ENCODE measurements at places on chromosomes 7 and 10.
A peak's percentile ranks its signal among the peaks of the same experiment; 100 is the strongest.

DNA sequence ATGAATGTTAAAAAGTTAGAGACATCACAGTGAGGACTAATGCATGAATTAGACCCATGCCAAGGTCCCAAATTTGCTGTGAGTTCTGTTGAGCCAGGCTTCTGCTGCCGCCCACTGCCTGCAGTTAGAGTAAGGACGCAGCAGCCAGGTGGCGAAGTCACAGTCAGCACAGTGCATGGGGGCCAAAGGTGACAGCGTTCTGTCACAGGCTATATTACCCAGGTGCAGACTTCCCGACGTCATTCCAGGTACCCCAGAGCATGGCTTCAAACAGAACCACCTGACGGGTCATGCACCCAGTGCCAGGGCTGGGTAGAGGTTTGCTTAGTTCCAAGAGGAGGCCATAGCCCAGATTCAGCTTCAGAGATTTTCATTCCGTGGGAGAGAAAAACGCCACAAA lies 33.9 kb upstream of the HMX3 start:
- DNase-seq = no peak

DNA sequence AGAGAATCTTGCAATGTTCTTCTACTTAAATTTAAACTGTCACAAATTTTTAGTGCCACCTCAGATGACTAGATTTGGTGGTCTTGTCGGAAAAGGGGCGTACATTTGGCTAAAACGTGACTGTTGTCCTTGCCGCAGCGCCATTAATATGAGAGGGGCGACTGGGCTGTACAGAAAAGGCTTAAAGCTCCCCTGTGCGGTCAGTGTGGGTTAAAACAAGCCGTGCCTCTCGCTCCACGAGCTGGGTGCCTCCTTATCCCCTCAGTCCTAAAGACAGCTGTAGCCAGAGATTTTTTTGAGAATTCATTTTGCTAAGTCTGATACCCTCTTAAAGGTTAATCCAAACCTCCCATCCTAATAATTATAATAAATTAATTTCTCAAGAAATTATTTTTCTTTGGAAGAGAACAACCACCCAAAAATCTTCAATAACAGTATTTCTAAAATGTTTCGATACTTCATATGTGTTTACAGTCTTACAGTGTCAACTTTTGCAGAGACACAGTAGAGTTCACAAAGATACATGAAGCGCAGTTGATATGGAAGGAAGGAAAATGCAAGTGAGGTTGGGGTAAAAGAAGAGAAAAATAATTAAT lies 68.6 kb downstream of the C7orf25 start:
- DNase-seq = no peak

- DNase-seq = no peak
Measured at GRCh38 chr10:94299417-94299816, 63.3 kb downstream of the NOC3L start.

DNA sequence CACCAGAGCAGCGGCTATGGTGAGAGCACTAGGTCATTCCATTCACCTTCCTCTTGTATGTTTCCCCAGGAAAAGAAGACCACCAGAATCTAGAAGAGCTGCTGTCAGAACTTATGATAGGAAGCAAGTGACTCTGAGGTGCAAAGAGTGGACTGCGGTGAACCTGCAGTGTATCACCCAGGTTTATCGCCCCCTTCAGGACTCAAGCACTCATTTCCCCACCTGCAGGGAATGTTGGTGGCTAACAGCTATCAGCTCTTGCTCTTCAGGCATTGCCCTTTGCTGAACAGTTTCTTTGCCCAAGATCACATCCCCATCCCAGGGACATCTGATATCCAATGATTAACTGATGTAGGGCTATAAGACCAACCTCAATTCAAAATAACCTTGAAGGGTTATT lies 66.3 kb upstream of the IL6 start:
- DNase-seq = no peak

GRCh38 chr10:31087011-31087410 lies 55.3 kb upstream of the ZNF438 start:
- DNase-seq = no peak

DNA sequence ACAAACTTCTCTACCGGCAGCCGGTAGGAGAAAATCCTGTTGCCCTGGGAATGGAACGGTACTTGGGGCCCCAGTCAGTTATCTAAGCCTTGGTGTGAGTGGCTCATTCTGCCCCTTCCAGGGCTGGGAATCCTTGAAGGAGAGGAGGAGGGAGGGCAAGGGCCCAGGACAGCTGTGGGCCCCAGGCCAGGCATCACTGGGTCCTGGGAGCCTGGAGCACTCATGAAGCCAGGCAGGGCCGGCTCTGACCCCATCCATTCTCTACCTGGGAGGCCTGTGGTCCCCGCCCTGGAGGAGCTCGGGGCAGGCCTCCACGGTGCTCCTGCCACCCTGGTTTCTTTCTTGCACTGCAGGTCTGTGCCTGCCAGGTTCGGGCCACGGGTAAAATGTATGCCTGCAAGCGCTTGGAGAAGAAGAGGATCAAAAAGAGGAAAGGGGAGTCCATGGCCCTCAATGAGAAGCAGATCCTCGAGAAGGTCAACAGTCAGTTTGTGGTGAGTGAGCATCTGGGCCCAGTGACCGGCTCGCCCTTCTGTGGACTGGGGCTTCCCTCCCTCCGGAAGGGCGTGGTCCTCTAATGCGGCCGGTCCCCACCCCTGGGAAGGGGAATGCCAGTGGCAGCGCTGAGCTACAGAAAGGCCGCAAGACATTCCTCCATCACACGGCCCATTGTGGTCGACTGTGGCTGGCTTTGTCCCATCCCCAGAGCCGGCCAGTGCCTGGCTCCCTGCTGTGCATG lies 111.3 kb downstream of the RGS10 start:
- no peak for DNase-seq

GRCh38 chr10:34890939-34891338 lies 75.8 kb upstream of the PARD3 start:
- DNase-seq = no peak

DNA sequence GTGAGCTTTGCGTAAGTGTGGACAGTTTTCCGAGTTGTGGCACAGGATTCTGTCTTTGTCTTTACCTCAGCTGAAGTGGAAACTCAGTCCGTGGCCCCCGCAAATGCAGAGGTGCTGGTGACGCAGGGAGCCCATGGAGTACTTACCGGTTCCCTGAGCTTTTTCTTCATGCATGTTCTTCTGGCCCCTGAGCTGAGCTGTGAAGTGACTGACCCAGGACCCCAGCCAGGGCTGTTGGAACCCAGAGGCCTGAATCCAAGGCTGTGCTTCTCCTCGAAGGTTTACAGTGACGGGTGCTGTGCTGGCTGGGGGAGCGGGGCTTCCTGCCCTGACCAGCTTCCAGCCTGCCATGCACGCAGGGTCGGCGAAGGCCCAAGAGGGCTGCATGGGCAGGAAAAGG lies 223.5 kb downstream of the GLRX3 start:
- no peak for DNase-seq

- DNase-seq = no peak
Measured at GRCh38 chr10:125720002-125720382, 483 bp downstream of the EDRF1 start.

DNA sequence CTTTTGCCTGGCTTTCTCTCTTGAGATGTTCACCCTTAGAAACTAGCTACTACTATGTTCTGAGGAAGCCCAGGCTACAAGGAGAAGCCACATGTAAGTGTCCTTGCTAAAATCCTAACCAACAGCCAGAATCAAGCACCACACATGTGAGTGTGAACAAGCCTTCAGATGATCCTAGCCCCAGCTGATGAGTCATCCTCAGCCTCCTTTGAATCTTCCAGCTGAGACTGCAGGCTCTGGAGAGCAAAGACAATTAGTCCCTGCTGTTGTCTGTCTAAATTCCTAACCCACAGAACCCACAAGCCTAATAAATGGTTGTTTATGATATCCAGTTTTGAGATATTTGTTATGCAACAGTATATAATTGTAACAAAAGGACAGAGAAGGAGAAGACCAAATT lies 92.8 kb upstream of the TAC1 start:
- no peak for DNase-seq

- no peak for DNase-seq
Measured at GRCh38 chr7:24442170-24442777, 131.0 kb upstream of the PALS2 start.

GRCh38 chr10:129426606-129427005 lies 40.4 kb upstream of the MGMT start:
- no peak for DNase-seq

- no peak for DNase-seq
Measured at GRCh38 chr10:10994360-10994759, 23.3 kb upstream of the CELF2 start.

- no peak for DNase-seq
Measured at GRCh38 chr7:105887569-105888189, 11.3 kb upstream of the ATXN7L1 start.

DNA sequence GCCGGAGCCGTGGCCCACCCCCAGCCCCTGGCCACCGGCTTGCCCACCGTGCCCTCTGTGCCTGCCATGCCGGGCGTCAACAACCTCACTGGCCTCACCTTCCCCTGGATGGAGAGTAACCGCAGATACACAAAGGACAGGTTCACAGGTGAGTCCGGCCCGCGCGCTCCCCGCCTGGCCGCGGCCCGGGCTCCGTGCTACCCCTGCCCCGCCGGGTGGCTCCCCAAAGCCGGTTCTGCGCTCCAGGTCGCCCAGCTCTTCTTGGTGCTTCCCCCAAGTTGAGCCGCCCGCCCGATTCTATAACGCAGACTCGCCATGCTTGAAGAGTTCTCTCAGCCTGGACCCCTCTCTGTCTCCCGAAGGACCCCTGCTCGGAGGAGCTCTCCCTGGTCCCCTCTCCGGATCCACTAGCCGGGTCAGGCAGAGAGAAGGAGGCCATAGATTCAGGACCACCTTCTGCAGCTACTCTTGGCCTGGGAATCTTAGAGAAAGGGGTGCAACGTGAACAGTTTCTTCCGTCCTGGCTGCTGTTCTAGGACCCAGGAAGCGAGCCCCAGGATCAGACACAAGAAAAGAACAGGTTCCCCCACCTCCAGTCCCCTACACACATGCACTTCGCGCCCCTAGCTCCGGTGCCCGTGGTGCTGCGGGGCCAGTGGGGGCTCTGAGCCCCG lies 999 bp downstream of the TLX1 start:
- DNase-seq = no peak

GRCh38 chr10:12642036-12642435 lies 292.7 kb downstream of the CAMK1D start:
- DNase-seq = no peak

DNA sequence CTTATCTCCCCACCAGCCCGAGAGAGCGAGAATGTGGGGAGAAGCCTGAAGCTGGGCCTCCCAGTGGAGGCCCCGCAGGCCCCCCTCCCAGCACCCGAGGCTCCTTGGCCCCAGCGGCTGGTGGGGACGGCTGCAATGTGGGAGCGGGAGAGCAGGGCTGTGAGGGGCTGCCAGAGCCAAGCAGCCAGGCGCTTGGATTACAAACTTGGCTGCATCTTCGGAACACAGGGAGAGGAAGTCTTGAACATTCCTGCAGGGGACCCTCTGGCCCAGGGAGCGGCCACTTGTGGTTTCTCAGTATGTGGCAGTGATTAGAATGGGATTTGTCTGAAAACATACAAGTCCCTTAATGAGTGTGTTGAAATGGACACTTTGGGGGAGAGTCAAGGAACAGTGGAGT lies 23.2 kb downstream of the ELN start:
- no peak for DNase-seq

GRCh38 chr10:79242620-79243152 lies 104.6 kb upstream of the PPIF start:
- DNase-seq = peak; percentile 74

DNA sequence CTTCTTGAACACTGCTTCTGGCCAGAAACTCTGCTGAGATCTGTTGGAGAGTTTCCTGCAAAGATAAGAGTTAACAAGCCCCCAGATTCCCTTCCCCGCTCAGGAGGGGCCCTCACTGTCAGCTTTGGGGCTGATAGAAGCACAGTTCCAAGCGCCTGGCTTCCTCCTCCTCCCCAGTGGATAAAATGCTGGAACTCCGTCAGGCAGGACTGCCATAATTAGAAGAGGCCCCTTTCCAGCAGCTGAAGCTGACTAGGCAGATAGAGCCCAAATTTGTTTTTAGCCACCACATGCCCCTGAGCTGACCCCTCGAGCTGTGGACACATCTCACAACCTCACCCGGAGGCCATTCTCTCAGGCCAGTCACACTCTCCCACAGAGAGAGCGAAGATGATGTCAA lies 89.4 kb downstream of the TBXAS1 start:
- DNase-seq = no peak

- no peak for DNase-seq
Measured at GRCh38 chr10:3117486-3117885, 50.1 kb downstream of the PFKP start.

GRCh38 chr7:105084581-105084980 lies 70.6 kb downstream of the KMT2E start:
- DNase-seq = no peak

- DNase-seq = no peak
Measured at GRCh38 chr10:95572131-95572820, 11.1 kb upstream of the SORBS1 start.

DNA sequence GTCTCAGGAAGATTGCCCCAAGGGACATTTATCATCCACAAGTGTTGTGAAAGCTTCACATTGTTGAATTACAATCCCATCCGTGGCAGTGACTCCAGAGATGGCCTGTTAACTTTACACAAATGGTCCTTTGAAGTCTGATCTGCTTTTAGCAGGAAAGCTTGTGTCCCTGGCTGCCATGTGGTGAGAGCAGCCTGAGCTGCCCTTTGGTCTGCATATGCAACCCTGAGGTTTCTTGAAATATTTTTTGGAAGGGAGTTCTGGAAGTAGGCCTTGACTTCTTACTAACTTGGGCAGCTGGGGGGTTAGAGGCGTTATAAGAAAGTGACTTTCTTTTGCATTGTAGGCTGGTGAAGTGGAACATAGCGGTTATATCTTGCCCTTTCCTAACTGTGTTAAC lies 41.3 kb upstream of the FAM180A start:
- DNase-seq = no peak

DNA sequence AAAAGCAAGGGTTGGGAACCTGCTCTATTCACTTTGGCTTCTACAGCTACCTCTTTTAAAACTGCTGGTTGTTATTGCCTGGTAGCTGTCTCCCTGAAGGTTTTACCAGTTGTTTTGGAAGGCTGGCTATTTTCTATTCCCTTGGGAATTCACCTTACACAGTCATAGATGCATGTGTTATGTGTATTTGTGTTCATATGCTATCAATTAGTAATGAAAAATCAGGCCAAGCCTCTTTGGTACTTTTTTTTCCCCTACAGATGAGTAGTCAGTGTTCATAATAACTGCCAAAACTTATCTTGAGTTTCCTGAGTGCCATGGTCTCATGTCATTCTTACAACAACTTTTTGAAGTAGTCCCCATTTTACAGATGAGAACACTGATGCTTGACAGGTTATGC lies 738.0 kb upstream of the GALNT17 start:
- no peak for DNase-seq

Data from GM19239 (cell line).